ENCODE measurements at places on chromosomes 12 and 14. TPM values are rescaled to one million over a fixed set of nuclear protein-coding genes. Genes with fewer than 3 reads are reported as not detected.

DNA sequence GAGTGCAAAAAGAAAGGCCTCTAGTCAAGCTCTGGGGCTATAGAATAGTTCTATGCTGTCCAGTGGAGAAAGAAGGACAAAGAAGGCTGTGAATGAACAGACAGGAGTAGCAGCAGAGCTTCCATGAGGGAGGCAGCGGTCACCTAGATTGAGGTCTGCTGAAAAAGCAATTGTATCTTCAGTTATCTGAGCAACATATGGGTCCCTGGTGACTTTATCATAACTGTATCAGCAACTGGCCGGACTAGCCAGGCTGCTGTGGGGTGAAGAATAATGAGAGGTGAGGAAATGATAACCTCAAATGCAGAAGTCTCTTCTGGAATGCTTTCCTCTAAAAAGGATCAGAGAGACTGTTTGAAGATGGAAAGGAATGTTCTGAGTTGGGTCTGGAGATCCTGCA is 971.3 kb upstream of the TMEM132C start:
- peaks cover 12% of the 10 kb centered on the region for H3K4me1 ChIP-seq
- no peak overlapping the region for H3K4me3 ChIP-seq
- H3K27me3 ChIP-seq = peaks cover 2% of the 10 kb centered on the region

DNA sequence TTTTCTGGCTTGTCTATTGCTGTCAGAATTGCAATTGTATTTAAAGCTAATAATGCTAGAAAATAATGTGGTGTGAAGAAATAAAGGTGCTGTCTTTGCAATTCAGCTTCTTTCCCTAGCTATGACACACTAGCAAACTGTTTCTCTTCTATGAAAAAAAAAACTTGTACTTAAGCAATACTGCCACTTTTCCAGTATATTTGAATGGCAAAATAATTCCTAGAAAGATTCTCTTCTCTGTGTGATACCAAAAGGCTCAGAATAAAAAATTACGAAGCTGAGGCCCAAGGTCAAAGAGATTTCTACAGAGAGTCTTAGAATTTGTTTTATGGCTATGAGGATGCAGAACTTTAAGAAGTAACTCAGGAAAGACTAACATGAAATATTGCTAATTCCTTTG is 235.5 kb downstream of the ADAMTS20 start:
- no peaks in the 10 kb centered on the region for H3K36me3 ChIP-seq
- H3K27ac ChIP-seq = no peak overlapping the region
- H3K4me1 ChIP-seq = no peaks in the 10 kb centered on the region

DNA sequence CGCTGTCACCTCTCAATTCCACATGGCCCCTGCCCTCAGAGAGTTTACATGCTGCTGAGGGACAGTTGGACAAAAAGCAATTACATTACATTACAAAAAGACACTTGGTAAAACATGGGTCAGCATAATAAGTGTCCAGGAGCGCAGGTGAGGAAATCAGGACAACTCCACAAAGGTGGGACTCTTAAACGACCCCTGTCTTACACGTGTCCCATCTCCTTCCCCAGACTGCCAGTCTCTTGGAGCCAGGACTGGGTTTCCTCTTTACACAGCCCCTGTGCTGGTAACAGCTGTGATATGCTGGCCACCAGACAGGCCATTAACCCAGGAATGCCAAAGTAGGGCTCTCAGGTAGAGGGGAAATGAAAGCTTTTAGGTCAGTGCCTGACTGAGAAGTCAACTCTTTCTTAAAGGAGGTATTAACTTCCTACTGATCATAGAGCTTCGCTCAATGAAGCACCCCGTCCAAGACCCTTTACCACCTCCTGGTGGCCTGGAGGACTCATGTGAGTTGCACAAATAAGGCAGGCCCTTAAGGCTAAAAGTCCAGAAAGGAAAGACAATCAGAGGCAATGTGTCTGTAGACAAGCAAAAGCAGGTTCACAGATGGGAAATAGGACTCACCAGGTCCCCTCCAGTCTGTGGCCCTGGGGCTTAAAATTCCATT is 55.5 kb downstream of the ANO2 start:
- no peak overlapping the region for H3K4me3 ChIP-seq
- H3K27ac ChIP-seq = no peak overlapping the region
- no peaks in the 10 kb centered on the region for H3K36me3 ChIP-seq
- no peaks in the 10 kb centered on the region for H3K4me1 ChIP-seq
- peak; percentile 34 for DNase-seq
- no peaks in the 10 kb centered on the region for H3K27me3 ChIP-seq

GRCh38 chr12:122517877-122518276 is 8.9 kb downstream of the RSRC2 start:
- H3K4me3 ChIP-seq = no peak overlapping the region
- no peak for DNase-seq
- H3K27me3 ChIP-seq = no peaks in the 10 kb centered on the region

Gene LAG3
- 0.66 TPM for total RNA-seq

Gene SERPINA1
- total RNA-seq = 4.1 TPM

DNA sequence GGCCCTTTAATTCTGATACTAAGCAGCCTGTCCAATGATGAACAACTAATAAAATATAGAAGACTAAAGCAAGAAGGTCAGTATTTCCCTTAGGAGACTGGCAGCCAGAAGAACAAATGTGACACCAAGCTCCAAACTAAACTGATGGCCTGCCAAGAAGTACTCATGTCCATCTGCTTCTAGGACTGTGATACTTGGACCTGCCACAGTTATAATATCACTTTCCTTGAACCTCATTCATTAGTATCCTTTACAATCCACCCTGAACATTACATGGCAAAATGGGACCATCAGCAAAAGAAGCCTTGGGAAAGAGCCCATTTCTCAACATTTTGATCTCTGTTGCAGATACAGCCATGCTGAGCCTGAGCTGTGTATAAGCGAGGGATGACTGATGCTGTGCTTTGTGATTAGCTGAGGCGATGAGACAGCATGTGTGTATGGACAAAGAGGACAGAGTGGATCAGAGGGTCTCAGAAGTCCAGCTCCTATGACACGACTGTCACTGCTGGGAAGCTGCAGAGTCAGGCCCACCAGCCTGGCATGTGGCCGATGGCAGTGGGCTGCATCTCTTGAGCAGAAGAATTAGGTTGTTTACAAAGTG is 73.9 kb downstream of the TGFB3 start:
- H3K27ac ChIP-seq = no peak overlapping the region
- H3K4me1 ChIP-seq = peaks cover 2% of the 10 kb centered on the region
- H3K4me3 ChIP-seq = no peak overlapping the region
- H3K27me3 ChIP-seq = no peaks in the 10 kb centered on the region
- DNase-seq = no peak

DNA sequence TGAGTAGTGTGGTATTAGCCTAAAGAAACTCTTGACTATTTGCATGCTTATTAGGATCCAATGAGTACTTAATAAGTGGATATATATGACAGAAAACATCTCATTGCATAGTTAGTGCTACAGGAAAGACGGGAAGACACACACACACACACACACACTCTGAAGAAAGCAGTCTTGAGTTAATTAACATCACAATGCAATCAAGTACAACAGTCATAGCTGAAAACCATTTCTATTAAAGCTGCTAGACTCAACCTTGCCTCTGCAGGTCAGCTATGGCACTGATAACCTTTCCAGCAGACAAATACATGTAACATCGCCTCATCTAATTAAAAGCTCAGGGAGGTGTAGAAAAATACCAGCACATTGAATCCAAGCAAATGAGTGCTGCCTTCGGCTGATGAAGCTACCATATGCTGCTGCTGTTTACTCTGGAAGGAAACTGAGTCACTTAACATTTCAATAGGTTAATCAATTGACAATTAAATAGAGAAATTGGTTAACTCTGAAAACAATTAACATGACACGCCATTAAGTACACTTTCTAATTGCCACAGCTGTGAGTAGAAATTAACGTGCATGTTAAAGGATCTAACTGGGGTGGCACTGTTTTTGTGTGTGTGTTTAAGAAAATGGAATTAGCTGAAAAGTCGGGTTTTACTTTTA is 93.2 kb upstream of the OTX2 start:
- no peaks in the 10 kb centered on the region for H3K36me3 ChIP-seq
- no peak overlapping the region for H3K4me3 ChIP-seq
- no peak for DNase-seq
- peaks cover 2% of the 10 kb centered on the region for H3K27me3 ChIP-seq
- no peaks in the 10 kb centered on the region for H3K4me1 ChIP-seq
- no peak overlapping the region for H3K27ac ChIP-seq

- H3K4me3 ChIP-seq = no peak overlapping the region
- DNase-seq = no peak
- no peaks in the 10 kb centered on the region for H3K36me3 ChIP-seq
- H3K27me3 ChIP-seq = no peaks in the 10 kb centered on the region
- H3K27ac ChIP-seq = no peak overlapping the region
Observed at GRCh38 chr12:3255057-3255456, 177.9 kb downstream of the TSPAN9 start.

GRCh38 chr12:22164139-22164538 is 118.1 kb downstream of the CMAS start:
- DNase-seq = no peak
- no peak overlapping the region for H3K27ac ChIP-seq
- H3K4me3 ChIP-seq = no peak overlapping the region
- no peaks in the 10 kb centered on the region for H3K36me3 ChIP-seq
- no peaks in the 10 kb centered on the region for H3K4me1 ChIP-seq

Gene P2RX7
- total RNA-seq = 0.40 TPM

- H3K27ac ChIP-seq = no peak overlapping the region
- no peak for DNase-seq
- H3K4me1 ChIP-seq = peaks cover 10% of the 10 kb centered on the region
- no peaks in the 10 kb centered on the region for H3K36me3 ChIP-seq
- no peak overlapping the region for H3K4me3 ChIP-seq
Observed at GRCh38 chr14:68627868-68628604, 164.8 kb downstream of the ZFP36L1 start.

GRCh38 chr14:82080370-82080769 is 546.7 kb upstream of the SEL1L start:
- no peak for DNase-seq
- H3K4me3 ChIP-seq = no peak overlapping the region
- no peaks in the 10 kb centered on the region for H3K27me3 ChIP-seq
- no peak overlapping the region for H3K27ac ChIP-seq
- no peaks in the 10 kb centered on the region for H3K36me3 ChIP-seq
- H3K4me1 ChIP-seq = no peaks in the 10 kb centered on the region

Gene DTX1
- not detected for total RNA-seq

- H3K4me3 ChIP-seq = no peak overlapping the region
- H3K4me1 ChIP-seq = no peaks in the 10 kb centered on the region
- H3K27me3 ChIP-seq = no peaks in the 10 kb centered on the region
- H3K36me3 ChIP-seq = no peaks in the 10 kb centered on the region
- DNase-seq = no peak
Observed at GRCh38 chr12:29255042-29255441, 106.0 kb downstream of the FAR2 start.

DNA sequence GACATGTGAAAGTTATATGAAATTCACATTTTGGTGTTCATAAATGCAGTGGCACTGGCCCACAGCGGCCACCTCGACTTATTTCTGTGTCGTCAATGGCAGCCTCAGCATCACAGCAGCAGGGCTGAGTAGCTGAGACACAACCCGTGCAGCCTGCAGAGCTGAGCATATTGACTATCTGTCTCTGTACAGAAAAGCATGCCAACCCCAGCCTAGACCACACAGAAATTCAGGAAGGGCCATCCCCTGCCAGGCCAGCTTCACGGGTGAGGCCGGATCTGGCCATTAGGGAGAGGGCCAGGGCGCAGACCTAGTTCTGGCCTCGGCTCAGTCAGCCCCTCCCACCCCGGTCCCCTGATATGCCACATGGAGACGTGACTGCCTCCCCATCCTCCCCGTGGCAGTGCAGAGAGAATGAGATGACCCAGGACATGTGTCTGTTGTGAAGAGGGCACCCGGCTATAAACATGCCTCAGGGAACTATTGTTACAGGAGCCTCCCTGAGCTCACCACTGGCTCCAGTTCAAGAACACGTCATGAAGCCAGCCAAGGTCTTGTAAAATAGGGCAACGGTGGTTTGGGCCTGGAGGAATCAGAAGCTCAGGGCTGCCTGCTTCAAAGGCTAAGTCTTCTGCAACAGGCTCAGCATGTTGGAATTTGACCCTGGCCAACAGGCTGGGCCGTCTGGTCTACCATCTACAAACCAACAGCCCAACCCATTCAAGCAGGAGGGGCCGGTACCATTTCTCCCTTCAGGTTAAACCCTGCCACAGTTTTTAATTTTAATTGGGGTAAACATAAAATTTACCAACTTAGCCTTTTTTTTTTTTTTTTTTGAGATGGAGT is 25.5 kb downstream of the SCARB1 start:
- H3K27ac ChIP-seq = no peak overlapping the region
- H3K4me3 ChIP-seq = no peak overlapping the region
- H3K27me3 ChIP-seq = no peaks in the 10 kb centered on the region
- H3K36me3 ChIP-seq = peaks cover 56% of the 10 kb centered on the region
- no peaks in the 10 kb centered on the region for H3K4me1 ChIP-seq

GRCh38 chr12:114479831-114480230 is 73.9 kb upstream of the TBX5 start:
- no peak overlapping the region for H3K27ac ChIP-seq
- H3K4me3 ChIP-seq = no peak overlapping the region
- no peak for DNase-seq
- no peaks in the 10 kb centered on the region for H3K4me1 ChIP-seq
- H3K27me3 ChIP-seq = peaks cover 36% of the 10 kb centered on the region
- H3K36me3 ChIP-seq = no peaks in the 10 kb centered on the region

DNA sequence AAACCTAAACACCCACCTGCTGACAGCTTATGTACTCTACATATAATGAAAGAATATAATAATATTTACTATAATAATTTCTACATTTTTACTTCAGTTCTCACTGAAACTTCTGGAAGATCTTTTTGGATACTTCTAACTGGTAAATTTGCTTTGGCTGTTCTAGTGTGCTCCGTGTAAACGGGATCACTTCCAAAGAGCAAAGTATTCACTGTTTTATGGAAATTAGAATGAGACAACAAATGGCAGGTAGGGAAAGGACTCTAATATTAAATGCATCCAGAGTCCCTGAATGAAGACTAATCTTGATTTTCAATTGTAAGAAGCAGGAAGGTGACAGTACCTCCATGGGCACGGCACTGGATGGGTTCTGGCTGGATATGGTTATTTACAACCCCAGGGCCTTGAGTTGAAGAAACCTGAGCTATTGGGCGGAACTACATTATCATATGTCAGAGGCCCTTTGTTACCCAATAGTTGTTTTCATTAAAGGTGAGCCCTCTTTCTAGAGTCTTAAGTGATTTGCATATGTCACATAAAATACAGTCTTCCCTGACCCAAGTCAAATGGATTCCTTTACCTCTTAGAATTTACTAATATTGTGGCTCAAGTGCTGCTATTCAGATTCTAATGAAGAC is 10.7 kb downstream of the ERP29 start:
- no peaks in the 10 kb centered on the region for H3K27me3 ChIP-seq
- DNase-seq = no peak
- H3K36me3 ChIP-seq = peaks cover 89% of the 10 kb centered on the region
- no peak overlapping the region for H3K4me3 ChIP-seq

DNA sequence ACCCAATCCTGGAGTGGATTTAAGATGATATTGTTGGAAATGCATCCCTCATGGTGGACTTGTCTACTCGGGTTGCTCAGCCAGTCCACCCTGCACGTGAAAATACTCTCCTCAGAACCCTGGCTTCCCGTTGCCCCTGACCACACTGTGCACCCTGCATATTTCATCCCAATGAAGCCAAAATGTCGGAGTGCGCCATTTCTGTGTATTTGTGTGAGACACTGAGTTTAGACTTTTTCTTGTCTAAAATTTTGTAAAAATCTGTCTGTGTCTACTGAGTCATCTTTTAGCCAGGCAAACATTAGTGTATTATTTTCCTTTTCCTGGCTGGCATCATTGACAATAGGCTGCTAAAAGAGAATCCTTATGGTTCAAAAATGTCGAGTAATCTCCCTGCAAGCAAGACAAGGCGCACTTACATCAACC is 485 bp upstream of the PNMA1 start:
- H3K36me3 ChIP-seq = peaks cover 42% of the 10 kb centered on the region
- peaks cover 11% of the 10 kb centered on the region for H3K4me1 ChIP-seq
- H3K27ac ChIP-seq = peak overlapping the region; percentile 4
- DNase-seq = no peak

All from K562 (cell line).